ENCODE measurements at places on chromosomes 11 and 22. TPM values are rescaled to one million over a fixed set of nuclear protein-coding genes. Genes with fewer than 3 reads are reported as not detected.

GRCh38 chr11:57732661-57733060, 8.6 kb upstream of the SELENOH start:
- H3K27ac ChIP-seq, result no peak overlapping the region
- no peaks in the 10 kb centered on the region for H3K36me3 ChIP-seq
- DNase-seq, result no peak
- H3K4me1 ChIP-seq, result no peaks in the 10 kb centered on the region
- no peaks in the 10 kb centered on the region for H3K27me3 ChIP-seq

- no peaks in the 10 kb centered on the region for H3K36me3 ChIP-seq
- DNase-seq, result no peak
- no peaks in the 10 kb centered on the region for H3K4me1 ChIP-seq
- no peak overlapping the region for H3K4me3 ChIP-seq
- no peak overlapping the region for H3K27ac ChIP-seq
Measured at GRCh38 chr11:37502202-37502601, 904.2 kb upstream of the RAG2 start.

DNA sequence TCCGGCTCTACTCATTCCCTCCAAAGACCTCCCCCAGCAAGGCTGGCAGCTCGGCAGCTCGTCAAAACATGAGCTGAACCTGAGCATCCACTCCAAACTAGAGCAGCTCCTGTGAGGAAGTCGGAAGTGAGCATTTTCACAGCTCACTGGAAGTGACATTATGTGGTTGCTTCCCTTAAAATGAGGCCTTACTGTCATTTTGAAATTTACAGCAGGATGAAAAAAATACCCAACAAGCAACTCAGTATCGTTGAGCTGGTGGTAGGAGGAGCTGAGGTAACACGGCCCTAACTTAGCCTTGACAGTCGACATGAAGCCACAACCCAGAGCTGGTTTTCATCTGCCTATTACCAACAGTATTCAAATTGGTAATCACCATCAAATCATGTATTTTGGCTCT, 38.0 kb upstream of the ARFGAP3 start:
- no peaks in the 10 kb centered on the region for H3K36me3 ChIP-seq
- peak; percentile 21 for DNase-seq
- H3K27me3 ChIP-seq, result no peaks in the 10 kb centered on the region
- H3K4me1 ChIP-seq, result peaks cover 33% of the 10 kb centered on the region
- no peak overlapping the region for H3K27ac ChIP-seq

DNA sequence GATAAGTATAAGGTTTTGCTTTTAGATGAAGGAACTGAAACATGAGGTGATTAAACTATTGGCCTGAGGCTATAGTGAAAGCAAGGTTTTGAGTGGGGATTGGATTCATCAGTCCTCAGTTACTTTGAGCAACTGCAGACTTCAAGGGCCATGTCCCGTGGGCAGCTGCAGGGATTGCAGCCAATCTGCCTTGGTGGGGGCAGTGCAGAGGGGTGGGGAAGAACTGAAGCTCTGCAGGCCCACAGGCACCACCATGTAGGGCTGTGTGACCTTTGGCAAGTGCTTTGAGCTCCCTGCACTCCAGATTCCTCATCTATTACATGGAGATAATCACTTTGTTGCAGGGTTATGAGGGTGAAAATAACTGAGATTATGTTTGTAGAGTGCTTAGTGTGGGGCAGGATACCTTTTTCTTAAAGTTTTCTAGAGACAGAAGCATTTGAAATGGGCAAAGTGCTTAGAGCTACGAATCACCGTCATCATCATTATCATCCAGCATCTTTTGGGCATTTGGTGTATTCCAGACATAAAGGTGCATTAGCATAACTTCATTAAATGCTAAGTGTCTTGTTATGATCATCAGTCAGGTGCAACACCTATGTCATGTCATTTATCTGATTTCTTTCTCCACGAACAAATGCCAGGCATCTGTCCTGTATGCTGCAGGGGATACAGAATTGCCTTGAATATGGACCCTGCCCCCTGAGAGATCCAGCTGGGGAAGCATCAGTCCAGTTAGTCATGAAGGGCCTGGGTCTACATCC, 72.1 kb upstream of the TENM4 start:
- no peak overlapping the region for H3K4me3 ChIP-seq
- DNase-seq, result no peak
- no peaks in the 10 kb centered on the region for H3K36me3 ChIP-seq
- no peaks in the 10 kb centered on the region for H3K27me3 ChIP-seq
- no peaks in the 10 kb centered on the region for H3K4me1 ChIP-seq

The OR52E8 gene
- total RNA-seq, result not detected
